ENCODE measurements at places on chromosomes 13 and 19. TPM values are rescaled to one million over a fixed set of nuclear protein-coding genes. Genes with fewer than 3 reads are reported as not detected.

The R3HDM4 gene
- 69.2 TPM for total RNA-seq

The CALR3 gene
- total RNA-seq: not detected

The ACP7 gene
- total RNA-seq: not detected

The RHPN2 gene
- total RNA-seq: 15.7 TPM

The SCN1B gene
- total RNA-seq: 1.5 TPM

The PSG5 gene
- not detected for total RNA-seq

The SLITRK6 gene
- 5.6 TPM for total RNA-seq

The KCNN4 gene
- 13.5 TPM for total RNA-seq

The PNMA8A gene
- total RNA-seq: 13.1 TPM

The DNAJC3 gene
- total RNA-seq: 48.2 TPM

The FAM124A gene
- total RNA-seq: 2.0 TPM

The CYP4F8 gene
- not detected for total RNA-seq

The GEMIN7 gene
- 21.1 TPM for total RNA-seq

The VSIG10L gene
- 3.1 TPM for total RNA-seq

The CEBPA gene
- total RNA-seq: 71.0 TPM

The ZNF723 gene
- total RNA-seq: not detected

The OR10H1 gene
- total RNA-seq: not detected

The SRRM5 gene
- total RNA-seq: 0.31 TPM

The CEACAM8 gene
- total RNA-seq: 1.2 TPM

The OVOL3 gene
- total RNA-seq: not detected

The LILRB4 gene
- 29.3 TPM for total RNA-seq

The FCGBP gene
- 49.5 TPM for total RNA-seq

The NR2F6 gene
- total RNA-seq: 65.5 TPM

The TMEM238 gene
- total RNA-seq: 0.43 TPM

The CRB3 gene
- 22.5 TPM for total RNA-seq

The SYCN gene
- total RNA-seq: not detected

The RPL36 gene
- 309 TPM for total RNA-seq

The KPNA3 gene
- total RNA-seq: 41.6 TPM

The SYT3 gene
- 1.5 TPM for total RNA-seq

The FFAR1 gene
- total RNA-seq: 0.37 TPM

The HIPK4 gene
- not detected for total RNA-seq
